ENCODE measurements at places on chromosomes 2 and 18. TPM values are rescaled to one million over a fixed set of nuclear protein-coding genes. Genes with fewer than 3 reads are reported as not detected.

RNF152 gene
- not detected for total RNA-seq

LRRTM1 gene
- total RNA-seq = not detected

UGT1A10 gene
- not detected for total RNA-seq

MEMO1 gene
- total RNA-seq = 41.5 TPM

C2orf81 gene
- 1.2 TPM for total RNA-seq

IL1RL1 gene
- total RNA-seq = 0.58 TPM

IL18R1 gene
- 22.8 TPM for total RNA-seq

WDPCP gene
- 6.3 TPM for total RNA-seq

CDCA7 gene
- total RNA-seq = 66.6 TPM

CCL20 gene
- 4.7 TPM for total RNA-seq

PRKAG3 gene
- total RNA-seq = not detected

DNA sequence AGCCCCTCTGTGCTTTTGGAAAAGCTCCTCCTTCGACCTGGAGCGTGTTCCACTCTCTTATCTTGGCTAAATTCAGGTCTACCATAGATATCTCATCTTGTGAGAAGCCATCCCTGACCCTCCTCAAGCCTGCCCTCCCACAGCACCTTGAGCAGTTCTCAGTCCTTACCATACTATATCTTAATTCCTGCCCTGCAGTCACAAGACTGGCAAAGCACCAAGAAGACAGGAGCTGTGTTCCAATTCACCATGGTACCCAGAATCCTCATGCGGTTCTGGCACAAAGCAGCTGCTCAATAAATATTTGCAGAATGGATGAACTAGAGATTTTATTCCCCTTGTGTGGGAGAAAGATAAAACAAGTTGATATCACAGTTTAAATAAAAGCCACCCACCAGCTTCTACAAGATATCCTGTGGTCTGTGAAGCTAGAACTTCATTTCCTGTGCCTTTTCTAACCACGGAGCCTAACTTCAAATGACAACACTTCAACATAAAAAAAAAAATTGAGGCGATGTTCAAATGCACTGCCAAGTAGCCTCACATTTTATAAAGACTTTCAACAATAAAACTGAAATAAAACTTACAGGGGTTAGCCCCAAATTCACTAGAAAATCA lies 19.5 kb downstream of the MARCHF4 start:
- peak overlapping the region; percentile 77 for H3K27ac ChIP-seq
- H3K4me3 ChIP-seq = no peak overlapping the region
- H3K36me3 ChIP-seq = no peaks in the 10 kb centered on the region

GRCh38 chr18:44852818-44853217 lies 172.1 kb downstream of the SETBP1 start:
- DNase-seq = no peak
- H3K27ac ChIP-seq = no peak overlapping the region
- H3K36me3 ChIP-seq = peaks cover 2% of the 10 kb centered on the region
- no peaks in the 10 kb centered on the region for H3K4me1 ChIP-seq

DNA sequence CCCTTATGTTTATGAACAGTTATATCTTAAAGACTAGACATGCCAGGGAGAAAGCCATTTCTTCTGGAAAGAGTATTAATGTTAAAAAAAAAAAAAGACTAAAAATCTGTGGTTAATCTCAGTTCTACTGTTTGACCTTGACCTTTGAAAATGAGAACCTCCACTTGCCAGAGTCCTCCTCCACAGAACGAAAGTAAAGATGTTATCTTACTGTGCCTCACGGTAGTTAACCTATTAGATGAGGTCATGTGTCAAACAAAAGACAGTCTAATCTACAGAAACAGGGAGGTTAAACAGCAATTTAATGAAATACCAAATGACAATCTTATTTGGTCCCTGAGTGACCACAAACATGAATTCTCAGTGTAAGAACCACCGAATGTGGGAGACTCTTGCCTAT lies 51.2 kb downstream of the SLC14A2 start:
- H3K27ac ChIP-seq = peak overlapping the region; percentile 64
- DNase-seq = no peak
- no peaks in the 10 kb centered on the region for H3K36me3 ChIP-seq
- peaks cover 63% of the 10 kb centered on the region for H3K4me1 ChIP-seq
- H3K4me3 ChIP-seq = peak overlapping the region; percentile 1

DNA sequence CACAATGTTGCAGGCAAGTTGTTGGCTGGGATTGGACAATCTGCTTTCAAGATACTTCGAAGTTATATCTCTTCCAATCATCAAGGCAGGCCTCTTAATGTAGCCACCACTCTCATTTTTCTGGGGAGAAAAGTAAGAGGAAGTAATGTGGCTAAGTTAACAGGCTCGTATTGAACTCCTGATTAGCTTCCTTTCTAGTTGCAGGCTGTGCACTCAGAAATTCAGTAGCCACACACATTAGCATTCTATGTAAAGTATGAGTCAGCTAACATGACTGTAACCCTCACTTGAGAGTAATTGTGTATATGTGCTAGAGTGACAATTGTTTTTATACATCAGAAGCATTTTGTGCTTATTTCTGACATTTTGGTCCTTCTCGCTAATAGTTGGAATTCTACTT lies 3.3 kb downstream of the TWSG1 start:
- H3K4me3 ChIP-seq = no peak overlapping the region
- H3K27ac ChIP-seq = peak overlapping the region; percentile 37
- peaks cover 34% of the 10 kb centered on the region for H3K4me1 ChIP-seq
- DNase-seq = no peak

- no peaks in the 10 kb centered on the region for H3K36me3 ChIP-seq
- no peak overlapping the region for H3K4me3 ChIP-seq
- no peak overlapping the region for H3K27ac ChIP-seq
- peaks cover 3% of the 10 kb centered on the region for H3K27me3 ChIP-seq
- H3K4me1 ChIP-seq = no peaks in the 10 kb centered on the region
These were observed 52.5 kb downstream of the SATB2 start for GRCh38 chr2:199405241-199405640.

- H3K27me3 ChIP-seq = no peaks in the 10 kb centered on the region
- H3K27ac ChIP-seq = no peak overlapping the region
- no peak for DNase-seq
- H3K4me1 ChIP-seq = peaks cover 2% of the 10 kb centered on the region
- no peak overlapping the region for H3K4me3 ChIP-seq
- H3K36me3 ChIP-seq = no peaks in the 10 kb centered on the region
These were observed 263.5 kb downstream of the ZNF407 start for GRCh38 chr18:74861154-74861553.

GRCh38 chr2:226181909-226182308 lies 617.7 kb downstream of the IRS1 start:
- H3K36me3 ChIP-seq = no peaks in the 10 kb centered on the region
- no peaks in the 10 kb centered on the region for H3K27me3 ChIP-seq
- no peak overlapping the region for H3K4me3 ChIP-seq
- H3K27ac ChIP-seq = no peak overlapping the region

DNA sequence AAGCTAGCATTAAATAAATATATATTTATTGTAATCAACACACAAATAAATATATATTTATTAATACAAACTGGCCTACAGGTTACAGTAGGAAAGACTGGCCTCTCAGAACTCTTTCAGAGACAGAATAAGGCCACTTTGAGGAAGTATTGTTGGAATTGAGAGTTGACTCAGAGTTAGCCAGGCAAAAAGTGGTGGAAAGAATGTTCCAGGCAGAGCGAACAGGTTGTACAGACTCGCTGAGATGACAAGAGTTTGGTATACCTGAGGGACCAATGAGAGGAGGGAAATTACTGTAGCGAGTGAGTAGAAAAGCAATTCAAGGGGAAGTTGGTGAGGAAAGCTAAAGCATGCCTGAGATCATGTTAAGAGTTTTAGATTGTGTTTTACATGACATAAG lies 19.0 kb upstream of the XDH start:
- H3K4me1 ChIP-seq = peaks cover 18% of the 10 kb centered on the region
- DNase-seq = no peak
- peaks cover 4% of the 10 kb centered on the region for H3K27me3 ChIP-seq
- no peaks in the 10 kb centered on the region for H3K36me3 ChIP-seq

DNA sequence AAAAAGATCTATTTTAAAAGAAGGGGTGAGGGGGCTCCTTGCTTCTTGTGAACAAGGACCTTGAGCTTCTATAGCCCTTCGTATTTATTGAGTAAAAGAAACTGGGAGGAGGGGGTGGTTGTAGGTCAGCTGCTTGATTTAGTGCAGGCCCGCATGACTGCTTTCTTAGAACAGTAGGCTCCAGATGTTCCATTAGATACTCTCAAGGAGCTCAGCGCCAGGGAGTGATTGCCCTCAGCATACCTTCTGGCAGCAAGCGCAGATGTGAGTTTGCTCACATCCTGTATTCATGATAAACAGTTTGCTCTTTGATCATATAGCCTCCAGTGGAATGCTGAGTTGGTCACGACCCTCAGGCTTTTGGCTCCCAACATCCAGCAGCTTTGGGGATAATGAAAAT lies 108.9 kb upstream of the XPO1 start:
- no peaks in the 10 kb centered on the region for H3K4me1 ChIP-seq
- no peak overlapping the region for H3K27ac ChIP-seq
- no peaks in the 10 kb centered on the region for H3K36me3 ChIP-seq
- DNase-seq = no peak
- H3K27me3 ChIP-seq = no peaks in the 10 kb centered on the region

DNA sequence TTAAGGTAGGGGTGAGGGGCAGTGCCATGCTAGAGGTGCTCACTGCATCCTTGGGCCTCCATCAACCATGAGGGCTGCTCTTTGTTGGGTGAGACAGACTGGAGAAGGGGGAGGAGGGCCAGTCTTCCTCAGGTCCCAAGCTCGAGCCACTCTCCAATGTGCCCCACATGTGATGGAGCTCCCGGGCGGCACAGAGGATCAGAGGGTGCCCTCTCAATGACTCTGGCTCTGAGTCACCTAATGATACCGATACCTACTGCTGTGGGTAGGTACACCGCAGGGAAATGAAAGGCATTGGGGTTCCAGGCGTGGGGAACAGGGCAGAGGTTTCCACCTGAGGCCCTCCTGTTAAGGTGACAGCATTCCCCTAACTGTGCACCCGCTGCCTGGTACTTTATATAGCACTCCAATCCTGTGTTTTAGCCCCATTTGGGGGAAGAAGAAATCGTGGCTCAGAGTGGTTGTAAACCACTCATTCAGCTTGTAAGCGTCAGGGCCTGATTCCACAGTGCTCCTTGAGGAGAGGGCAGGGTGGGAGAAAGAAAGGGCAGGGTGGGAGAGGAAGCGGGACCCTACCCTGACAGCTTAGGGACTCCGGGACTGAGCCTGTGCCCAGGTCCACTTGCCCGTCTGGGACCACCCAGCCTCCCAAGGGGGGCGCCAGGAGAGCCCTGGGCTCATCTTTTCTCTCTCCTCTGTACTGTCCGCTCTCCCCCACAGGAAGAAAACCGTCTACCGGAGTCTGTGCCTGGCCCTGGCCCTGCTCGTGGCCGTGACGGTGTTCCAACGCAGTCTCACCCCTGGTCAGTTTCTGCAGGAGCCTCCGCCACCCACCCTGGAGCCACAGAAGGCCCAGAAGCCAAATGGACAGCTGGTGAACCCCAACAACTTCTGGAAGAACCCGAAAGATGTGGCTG lies 1.8 kb downstream of the B3GNT7 start:
- no peak overlapping the region for H3K4me3 ChIP-seq
- peak; percentile 20 for DNase-seq
- no peak overlapping the region for H3K27ac ChIP-seq

DNA sequence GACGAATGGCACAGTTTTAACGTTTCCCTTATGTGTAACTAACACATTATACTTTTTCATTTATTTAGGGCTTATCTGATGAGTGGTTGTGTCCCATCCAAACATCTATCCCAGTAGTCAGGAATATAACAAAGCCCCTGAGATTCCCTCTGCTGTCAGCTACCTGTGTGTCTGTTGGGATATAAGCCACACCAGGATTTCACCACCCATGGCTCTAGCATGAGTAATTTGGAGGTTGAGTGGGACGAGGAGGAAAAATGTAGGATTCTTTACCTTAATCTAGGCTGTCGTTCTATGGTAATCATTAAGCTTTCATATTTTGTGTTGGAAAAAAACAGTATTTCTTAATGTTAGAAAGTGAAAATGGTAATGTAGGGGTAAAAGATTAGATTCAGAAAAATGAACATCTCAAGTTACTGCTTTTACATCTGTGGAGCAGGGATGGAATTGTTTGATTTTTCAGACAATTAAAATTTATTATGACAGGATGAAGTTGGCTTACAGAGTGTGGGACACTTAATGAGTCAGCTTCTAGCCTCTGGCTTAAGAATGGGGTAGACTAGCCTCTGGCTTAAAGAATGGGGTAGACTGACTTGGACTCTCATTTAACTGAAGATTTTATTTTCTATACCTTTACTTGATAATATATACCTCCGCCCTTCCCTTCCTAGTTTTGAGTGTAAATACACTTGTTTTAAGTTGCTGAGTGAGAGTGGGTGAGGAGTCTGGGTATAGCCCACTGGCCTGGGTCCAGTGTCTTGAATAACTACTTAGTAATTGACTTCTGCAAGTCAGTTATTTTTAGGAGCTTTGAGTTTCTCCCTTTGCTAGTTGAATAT lies 88.5 kb upstream of the RANBP2 start:
- H3K27me3 ChIP-seq = no peaks in the 10 kb centered on the region
- peaks cover 49% of the 10 kb centered on the region for H3K36me3 ChIP-seq
- H3K4me1 ChIP-seq = peaks cover 81% of the 10 kb centered on the region
- no peak overlapping the region for H3K4me3 ChIP-seq
- H3K27ac ChIP-seq = no peak overlapping the region

DNA sequence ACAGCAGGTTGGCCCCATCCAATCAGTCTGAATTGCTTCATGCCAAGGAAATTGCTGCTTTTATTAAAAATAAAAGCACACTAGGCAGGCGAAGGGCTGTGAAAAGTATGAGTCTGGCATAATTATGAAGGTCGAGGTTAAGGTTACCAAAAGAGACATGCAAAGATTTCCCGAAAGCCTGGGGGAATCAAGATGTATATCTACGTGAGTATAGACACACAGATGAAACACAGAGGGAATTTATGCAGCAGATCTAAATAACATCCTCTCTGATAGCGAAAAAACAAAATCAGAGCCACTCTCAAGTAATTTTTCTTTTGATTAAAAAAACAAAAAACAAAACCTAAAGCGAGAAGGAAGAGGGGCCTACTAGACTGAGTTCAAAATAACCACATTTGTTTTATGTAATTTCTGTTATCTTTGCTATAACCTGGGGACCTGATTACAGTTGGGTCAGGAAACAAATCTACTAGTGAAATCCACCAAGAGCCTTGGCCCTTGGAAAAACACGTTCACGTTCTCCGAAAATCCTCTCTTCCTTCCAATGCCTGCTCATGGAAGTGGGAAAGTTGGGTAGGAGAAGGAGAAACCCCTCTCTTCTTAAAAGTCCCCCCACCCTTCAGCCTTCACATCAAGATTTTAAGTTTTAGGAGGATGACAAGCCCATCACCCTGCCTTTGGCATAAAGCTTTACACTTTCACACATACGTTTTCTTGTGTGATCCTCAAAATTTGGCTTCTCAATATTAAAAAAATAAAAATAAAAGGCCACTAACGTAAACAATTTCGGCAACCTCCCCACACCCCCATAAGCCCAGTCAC lies 1.4 kb downstream of the AAK1 start:
- H3K4me3 ChIP-seq = peak overlapping the region; percentile 88
- no peaks in the 10 kb centered on the region for H3K27me3 ChIP-seq
- H3K36me3 ChIP-seq = peaks cover 53% of the 10 kb centered on the region
- DNase-seq = no peak

GRCh38 chr2:150471813-150472510 lies 15.5 kb downstream of the RND3 start:
- no peaks in the 10 kb centered on the region for H3K36me3 ChIP-seq
- no peak overlapping the region for H3K4me3 ChIP-seq
- DNase-seq = no peak
- no peaks in the 10 kb centered on the region for H3K27me3 ChIP-seq
